Stimulated activated CD8-positive, alpha-beta memory T cell treated with anti-CD3 and anti-CD28 coated beads, Interleukin-7, amount 100 ng/mL, for 1 hour (primary cell): ENCODE measurements at places on chromosomes 2 and 18.

DNA sequence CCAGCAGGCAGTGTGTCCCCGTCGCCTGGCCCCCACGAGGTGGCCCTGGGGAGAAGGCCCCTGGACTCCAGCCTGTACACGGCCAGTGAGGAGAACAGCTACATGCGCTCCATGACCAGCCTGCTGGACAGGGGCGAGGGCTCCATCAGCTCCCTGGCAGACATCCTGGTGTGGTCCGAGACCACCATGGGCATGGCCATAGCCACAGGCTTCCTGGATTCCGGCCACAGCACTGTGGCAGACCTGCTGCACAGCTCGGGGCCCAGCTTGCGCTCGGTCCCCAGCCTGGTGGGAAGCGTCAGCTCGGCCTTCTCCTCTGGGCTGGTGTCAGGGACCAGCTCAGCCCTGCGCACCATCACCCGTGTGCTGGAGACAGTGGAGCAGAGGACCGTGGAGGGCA lies 1.0 kb downstream of the TEX44 start:
- no peak for DNase-seq

DNA sequence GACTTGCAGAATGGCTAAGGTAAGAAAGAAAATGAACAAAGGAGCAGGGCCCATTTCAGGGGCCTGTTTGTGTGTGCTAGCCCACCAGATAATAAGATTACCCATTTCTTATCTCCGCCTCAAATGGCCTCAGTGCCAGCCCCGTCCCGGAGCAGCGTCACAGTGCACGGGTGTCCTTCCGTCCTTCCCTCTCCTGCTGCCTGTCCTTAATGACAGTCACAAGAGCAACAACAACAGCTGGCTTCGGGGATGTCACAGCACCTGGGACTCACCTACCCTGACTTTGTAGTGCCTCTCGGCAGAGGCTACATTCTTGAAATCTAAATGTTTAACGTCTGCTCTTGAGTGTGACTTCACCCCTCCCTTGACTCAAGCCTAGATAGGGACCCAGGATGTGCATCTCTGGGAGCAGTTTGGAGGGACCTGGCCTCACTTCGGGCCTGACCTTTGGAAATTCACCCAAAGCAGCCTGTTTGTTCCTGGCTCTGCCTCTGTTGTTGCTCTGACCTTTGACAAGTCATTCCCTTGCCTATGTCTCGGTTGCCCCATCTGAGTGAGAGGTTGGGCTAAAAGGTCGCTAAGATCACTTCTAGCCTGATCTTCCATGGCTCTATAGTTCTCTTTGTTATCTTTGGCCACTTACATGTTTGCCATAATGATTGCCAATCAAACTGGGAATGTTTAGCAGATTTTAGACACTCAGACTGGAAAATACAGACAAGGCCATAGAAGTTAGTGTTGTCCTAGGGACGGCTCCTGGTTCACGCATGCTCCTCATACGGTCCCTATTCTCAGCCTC lies 122.5 kb downstream of the KLHL29 start:
- no peak for DNase-seq

DNA sequence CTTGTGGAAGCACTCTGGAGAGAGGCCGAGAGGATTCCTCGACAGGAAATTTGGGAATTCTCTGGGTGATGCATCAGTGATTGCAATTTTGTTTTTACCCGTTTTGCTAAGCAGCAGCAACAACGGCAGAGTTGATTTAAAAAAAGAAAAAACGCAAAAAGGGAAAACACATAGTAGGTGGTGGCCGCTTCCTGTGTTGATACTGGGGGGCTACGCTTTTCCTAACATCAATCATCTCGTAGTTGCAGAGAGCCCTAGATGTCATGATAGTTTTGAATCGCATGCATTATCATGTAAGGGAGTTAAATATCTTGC lies 271 bp upstream of the RBM43 start:
- no peak for DNase-seq

DNA sequence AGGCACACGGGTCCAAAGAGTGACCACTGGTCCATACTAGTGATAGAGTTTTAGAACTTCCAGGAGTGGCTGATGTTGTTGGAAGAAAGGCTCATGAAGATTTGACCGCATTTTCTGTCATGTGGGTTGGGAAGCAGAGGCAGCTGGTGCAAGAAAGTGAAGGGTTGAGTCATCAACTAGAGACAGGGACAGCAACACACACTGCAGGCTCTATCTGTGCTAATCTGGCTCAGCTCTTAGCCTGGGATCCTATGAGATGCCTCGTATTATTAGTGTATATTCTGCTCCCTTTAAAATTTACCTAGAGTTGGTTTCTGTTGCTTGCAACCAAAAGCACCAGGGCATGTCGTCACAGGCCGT lies 2.5 kb upstream of the SH3RF3 start:
- no peak for DNase-seq

GRCh38 chr18:22314001-22314400 lies 103.7 kb downstream of the CTAGE1 start:
- no peak for DNase-seq

DNA sequence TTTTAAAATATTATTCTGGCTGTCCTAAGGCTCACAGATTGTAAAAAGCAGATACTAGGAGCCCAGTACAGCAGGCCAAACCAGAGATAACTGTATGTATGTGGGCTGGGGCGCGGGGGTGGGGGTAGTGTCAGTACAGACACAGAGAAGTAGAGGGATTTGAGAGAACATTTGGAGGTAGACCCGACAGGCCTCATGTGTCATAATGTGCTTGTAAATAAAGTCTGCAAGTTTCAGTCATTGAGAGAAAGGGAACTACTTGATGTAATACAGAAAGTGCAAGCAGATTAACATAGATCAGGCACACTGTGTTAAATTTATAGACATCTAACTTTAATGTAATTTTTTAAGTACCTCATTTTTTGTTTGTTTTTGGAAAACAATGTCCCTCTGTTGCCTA lies 7.4 kb upstream of the POLI start:
- DNase-seq, result no peak

DNA sequence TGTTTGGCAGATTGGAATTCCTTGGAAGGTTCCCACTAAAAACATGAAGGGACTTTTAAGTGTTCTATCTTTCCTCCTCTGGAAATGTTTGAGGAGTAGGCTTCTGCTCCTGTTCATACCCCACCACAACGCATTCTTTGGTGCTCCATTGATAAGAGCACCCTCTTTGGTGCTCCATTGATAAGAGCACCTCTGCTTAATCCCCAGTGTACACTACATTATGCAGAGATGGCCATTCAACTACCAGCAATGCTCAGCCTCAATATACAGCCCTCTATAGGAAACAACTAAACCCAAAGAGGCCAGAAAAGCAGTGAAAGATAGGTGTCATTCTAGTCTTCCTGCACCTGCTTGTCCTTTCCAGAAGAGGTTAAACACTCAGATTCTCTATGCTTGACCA lies 1.8 kb upstream of the CHAC2 start:
- no peak for DNase-seq

DNA sequence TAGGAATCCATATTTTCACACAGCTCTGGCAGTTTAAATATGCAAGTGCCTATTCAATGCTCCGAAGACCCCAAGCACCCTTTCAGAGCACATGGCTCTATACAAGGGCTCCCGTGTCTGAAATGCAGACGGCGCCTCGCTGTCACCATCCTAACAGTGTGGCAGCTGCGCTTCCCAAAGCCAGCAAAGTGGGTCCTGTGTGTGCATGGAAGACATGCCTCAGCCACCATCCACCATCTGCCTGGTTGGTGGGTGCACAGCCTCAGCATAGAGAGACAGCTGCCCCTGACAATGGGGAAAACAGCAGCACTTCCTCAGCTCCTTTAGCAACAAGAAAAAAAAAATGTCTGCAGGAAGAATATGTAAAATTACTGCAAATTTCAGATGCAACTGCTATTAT lies 218.1 kb downstream of the SP3 start:
- no peak for DNase-seq

DNA sequence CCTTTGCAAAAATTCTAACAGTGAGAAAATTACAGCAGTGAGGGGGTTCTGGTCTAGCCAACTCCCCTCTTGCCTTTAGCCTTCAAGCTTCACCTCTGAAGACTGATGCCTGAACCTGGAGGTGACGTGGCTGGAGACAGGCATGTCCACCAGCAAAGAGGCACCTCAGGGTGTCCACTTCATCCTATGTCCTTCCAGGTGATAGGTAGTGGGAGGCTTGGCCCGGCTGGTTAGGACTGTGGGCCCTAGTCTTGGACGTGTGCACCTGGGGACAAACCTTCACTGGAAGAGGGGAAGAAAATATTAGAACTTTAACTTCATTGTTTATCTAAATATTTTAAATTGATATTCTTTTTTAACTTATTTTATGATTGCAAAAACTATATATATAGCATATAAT lies 35.5 kb upstream of the EDAR start:
- DNase-seq, result no peak

- DNase-seq, result no peak
Measured at GRCh38 chr2:85812094-85812735, 58.4 kb downstream of the ATOH8 start.

- no peak for DNase-seq
Measured at GRCh38 chr2:10433947-10434885, 13.9 kb downstream of the ODC1 start.

GRCh38 chr2:144559681-144560080 lies 39.8 kb upstream of the ZEB2 start:
- DNase-seq, result no peak

DNA sequence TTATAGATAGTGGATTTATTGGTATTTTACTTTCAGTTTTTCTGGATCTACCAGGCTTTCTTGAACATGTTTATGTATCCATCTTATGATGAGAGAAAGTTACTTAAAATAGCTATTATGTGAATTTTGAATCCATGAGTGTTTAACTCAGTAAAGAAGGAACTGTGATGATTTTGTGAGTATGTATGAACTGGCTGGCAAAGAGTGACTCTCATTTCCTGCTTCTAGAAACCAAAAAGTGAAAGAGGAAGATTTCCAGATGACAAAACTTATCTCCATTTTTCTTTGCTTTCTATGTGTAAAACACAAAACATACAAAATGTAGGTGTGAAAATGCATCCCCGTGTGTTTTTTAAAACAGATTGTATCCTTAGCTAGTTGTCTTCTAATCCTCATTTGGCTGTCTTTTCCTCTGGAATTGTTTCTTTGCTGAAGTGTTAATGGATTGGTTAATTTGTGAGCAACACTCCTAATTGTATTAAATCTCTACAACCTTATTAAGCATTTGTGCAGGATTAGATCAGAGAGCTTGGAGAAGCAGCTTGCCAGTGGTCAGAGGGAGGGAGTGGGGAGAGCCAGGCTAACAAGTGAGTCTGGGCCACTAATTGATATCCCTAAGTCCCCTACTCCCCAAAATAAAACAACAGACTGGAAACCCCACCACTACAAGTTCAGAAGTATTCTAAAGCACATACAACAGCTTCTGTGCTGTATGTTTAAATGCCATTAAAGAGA lies 23.9 kb downstream of the PTPRM start:
- DNase-seq, result no peak

DNA sequence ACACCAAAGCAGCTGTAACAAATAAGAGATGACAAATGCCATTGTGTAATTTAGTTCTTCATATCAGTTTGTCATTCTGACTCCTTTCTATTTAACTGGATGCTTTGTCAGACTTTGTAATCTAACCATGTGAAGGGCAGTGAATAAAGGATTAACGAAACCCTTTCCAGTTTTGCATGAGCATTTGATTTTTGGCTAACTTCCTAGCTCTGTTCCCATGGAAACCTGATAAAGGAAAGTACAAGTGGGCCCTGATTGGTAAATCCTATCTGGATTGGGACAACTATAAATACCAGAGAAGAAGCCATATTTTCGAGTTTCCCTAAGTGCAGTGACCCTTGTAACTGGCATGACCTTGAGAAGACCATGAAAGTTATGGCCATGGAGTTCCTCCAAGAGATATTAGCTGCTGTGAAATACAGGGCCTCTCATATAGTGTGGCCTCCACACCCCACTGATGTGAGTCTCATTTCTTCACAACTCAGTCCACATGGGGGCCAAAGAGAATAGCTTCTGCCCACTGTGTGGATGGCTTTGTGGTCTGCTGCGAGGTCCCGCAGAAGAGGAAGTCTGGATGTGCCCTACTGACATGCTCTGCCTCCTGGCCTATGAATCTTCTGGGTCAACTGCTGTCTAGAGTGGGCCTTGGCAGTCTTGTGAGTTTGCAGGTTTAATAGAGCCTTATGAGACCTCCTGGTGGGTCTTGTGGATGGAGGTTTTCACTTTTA lies 38.2 kb upstream of the CYP1B1 start:
- DNase-seq, result no peak

DNA sequence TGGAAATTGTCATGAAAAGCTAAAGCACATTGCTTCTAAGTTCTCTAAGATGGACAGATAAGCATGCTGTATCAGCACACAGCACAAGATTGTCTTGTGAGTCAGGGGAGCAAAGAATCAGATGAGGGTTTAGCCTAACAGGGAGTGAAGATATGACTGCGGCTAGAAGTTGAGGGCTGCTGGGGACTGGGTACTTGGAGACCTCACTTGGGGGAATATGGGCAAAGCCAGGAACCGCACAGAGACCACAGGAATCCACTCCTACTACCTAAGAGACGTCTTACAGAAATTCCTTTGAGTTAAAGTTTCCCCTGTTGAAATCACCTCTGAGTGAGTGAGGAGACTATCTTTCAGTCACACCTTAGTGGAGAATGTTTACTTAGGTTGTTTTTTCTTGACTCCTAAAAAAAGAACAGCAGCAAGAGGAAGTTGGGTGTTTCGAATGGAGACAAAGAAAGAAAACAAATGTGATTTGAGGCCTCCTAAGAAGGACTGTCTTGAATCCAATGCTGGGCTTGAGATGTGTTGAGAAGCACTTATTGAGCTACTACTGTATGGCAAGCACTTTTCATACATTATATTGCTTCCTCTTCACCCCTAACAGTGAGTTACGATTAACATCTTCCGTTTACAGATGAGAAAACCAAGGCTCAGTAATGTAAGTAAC lies 100.7 kb downstream of the ANKRD44 start:
- no peak for DNase-seq
